ENCODE measurements at places on chromosomes 16 and 17.

DNA sequence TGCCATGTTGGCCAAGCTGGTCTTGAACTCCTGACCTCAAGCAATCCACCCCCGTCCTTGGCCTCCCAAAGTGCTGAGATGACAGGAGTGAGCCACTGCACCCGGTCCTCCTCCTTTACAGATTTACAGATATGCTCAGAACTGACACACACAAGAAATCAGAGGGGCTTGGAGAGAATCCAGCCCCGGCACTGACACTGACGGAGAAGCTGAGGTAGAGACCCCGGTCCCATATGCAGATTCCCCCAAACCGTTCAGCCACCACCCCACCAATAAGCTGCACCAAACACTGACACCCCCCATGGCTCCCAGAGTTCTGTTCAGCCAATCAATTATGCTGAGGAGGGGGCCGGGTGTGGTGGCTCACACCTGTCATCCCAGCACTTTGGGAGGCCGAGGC, 141.1 kb upstream of the RPH3AL start:
- no peak for DNase-seq

DNA sequence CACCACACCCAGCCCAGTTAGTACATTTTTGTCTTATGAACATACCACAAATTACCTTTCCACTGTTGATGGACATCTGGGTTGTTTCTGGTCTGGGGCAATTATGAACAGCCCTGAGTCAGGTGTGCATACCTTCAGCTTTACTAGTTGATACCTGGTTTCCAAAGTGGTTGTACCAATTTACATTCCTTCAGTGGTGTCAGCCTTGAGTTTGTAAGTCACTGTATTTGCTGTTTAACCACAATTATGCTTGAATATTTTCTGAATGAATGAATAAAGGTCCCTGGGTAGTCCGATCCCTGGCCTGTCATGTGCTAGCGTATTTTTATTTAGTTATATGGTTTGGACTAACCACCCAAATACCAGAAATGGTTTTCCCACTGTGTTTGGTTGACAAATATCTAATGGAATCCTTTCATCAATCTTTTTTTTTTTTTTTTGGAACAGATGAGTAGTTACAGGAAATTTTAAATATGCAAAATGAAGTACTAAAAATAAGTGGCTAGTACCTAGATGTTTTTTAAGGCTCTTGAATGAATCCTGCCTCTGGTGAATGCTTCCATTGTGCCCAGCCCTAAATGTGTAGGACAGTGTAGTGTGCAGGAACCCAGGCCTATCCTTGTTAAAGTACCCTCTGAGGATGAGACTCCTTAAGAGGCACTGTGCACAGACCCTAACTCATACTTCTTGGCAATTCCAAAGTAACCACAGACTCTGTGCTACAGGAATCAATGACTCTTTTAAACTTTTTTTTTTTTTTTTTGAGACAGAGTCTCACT, 3.7 kb downstream of the DUSP14 start:
- DNase-seq = no peak

- no peak for DNase-seq
These were observed 23.0 kb downstream of the VAC14 start for GRCh38 chr16:70777973-70778406.

DNA sequence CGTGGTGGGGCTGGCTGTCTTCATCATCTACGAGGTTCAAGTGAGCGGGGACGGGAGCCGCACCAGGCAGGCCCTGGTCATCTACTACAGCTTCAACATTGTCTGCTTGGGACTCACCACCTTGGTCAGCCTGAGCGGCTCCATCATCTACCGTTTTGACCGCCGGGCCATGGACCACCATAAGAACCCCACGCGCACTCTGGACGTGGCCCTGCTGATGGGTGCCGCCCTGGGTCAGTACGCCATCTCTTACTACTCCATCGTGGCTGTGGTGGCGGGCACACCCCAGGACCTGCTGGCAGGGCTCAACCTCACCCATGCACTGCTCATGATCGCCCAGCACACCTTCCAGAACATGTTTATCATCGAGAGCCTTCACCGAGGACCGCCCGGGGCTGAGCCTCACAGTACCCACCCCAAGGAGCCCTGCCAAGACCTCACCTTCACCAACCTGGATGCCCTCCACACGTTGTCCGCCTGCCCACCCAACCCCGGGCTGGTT, 5.1 kb upstream of the OTOP3 start:
- no peak for DNase-seq

GRCh38 chr17:1909985-1910384, 80.2 kb downstream of the RPA1 start:
- DNase-seq = no peak

- no peak for DNase-seq
These were observed 43.8 kb upstream of the TOB1 start for GRCh38 chr17:50909765-50910605.

- DNase-seq = no peak
These were observed 7.1 kb downstream of the GRB7 start for GRCh38 chr17:39744836-39745215.

DNA sequence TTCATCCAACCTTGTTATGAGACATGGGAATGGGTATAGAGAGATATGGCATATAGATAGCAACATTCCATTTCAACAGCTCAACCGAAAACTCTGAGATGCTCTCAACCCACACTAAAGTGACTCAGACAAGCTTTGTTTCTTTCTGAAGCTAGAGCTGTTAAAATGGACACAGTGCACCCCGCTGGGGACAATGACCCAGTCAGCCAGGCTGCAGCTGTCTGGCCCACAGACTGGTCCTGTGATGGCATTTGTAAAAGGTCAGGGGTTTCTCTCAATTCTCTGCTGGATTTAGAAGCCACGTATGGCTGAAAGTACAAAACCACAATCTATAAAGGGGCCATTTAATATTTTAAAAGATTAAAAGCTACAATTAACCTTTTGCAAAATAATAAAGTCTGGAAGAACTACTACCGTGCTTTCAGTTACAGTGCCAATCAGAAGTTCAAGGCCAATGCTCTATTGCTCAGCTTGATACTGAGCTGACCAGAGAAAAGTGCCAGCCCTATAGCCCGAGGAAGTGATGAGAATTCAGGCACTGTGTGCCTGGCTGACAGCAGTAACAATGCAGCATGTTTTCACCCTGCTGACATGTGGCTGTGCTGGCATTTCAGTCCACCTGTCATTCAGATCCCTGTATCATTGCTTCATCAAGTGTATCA, 60.2 kb downstream of the TEX2 start:
- DNase-seq = no peak

DNA sequence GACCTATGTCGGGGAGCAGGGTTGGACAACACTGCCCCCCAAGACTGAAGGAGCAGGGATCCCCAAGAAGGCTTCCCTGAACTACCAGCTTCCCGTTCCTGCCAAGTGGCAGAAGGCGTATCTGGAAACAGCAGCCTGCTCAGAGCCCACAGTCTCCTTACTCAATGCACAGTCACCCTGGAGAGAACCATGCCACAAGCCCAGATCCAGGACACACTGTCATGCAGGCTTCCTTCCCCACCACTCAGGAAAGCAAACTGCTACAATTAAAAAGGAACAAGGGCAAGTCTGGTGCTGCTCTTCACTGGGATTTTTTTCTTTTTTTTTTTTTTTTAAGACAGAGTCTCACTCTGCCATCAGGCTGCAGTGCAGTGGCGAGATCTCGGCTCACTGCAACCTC, 8.2 kb downstream of the WDR45B start:
- no peak for DNase-seq

GRCh38 chr17:73711184-73711583, 66.9 kb upstream of the SDK2 start:
- DNase-seq = no peak

DNA sequence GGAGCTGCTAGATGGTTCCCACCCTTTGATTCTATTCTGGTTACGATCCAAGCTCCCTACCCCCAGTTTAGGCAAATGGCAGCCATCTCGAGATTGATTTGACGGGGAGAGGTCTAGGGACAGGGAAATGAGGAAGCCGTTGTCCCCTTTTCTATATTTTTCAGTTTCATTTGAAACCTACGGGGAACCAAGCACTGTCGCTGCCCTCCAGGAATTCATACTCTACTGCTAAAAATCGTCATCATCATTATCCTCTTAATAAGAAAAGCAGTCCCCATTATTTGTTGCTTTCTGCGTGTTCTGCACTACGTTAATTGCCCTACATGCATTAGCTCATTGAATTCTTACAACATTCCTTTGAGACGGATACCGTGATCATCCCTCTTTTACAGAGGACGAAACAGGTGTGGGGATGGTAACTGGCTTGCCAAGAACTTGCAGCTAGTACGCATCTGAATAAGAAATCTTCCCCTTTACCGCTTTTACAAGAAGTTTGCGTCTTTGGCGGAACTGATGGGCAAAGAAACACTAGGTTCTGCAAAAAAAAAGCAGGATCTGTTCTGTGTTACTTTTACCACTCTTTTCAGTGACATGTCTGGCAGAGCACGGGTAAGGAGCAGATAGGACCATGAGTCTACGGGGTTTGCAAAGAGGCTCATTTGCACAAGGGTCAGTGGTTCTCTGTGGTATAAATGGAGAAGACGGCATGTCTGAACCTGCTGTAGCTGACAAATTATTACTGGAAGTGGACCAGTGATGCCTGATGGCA, 1.1 kb downstream of the CCP110 start:
- no peak for DNase-seq

GRCh38 chr16:17481736-17482135, 11.0 kb upstream of the XYLT1 start:
- no peak for DNase-seq

- no peak for DNase-seq
These were observed 1.5 kb upstream of the PPP1R1B start for GRCh38 chr17:39625198-39625785.

DNA sequence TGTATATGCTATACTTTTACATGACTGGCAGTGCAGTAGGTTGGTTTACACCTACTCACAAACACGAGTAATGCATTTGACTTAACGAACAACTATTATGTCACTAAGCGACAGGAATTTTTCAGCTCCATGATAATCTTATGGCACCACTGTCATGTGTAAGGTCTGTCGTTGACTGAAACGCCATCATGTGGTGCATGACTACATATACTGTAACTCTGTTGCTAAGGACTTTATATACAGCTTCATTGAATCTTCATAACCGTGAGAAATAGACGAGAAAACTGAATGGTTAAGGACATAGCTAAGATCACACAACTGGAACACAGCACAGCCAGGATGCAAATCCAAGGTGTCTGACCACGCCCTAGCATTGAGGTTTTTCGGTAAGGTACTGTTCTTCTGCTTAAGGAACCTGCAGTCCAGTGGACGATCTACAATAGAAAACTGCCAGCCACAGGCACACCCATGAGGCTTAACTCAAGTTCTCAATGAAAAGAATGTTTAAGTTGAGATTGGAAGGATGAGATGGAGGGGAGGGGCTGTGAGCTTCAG, 3.3 kb downstream of the CFAP20 start:
- no peak for DNase-seq

- no peak for DNase-seq
These were observed 99.2 kb upstream of the ZNF750 start for GRCh38 chr17:82938873-82939620.

- DNase-seq = no peak
These were observed 36.7 kb downstream of the SMG6 start for GRCh38 chr17:2266865-2267228.

DNA sequence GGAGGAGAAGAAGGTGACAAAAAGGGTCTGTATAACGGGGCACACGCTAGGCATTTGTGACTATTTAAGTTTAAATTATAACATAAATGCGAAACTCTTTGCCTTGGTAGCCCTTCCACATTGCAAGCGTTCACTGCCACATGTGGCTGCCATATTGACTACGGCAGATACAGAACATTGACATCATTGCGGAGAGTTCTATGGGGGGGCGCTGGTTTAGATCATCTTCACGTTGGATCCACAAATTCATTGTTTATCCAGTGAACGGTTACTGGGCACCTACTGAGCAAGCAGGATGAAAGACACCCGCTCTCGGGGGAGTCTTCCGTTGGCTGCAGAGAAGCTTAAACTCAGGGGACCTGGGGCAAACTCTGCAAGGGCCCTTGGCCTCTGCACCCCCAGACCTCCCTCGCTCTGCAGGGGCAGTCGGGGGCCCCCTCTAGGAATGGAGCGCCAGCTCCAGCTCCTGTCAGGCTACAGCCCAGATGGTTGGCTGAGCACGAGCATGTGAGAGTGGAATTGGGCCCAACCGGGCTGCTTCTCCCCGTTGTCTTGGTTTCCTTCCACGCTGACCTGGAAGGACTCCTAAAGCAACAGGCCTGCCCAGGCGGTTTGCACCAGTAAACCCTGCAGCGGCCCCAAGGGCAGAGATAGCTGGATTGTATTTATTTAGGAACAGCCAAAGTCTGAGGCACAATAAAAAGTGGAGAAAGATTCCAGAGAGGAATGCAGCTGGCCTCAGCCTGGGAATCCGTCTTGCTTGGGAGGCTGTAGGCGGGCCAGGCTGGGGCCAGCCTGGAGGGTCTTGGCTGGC, 172.2 kb downstream of the SEC14L1 start:
- DNase-seq = no peak

- DNase-seq = no peak
These were observed 37.6 kb downstream of the FTO start for GRCh38 chr16:53741546-53741945.

DNA sequence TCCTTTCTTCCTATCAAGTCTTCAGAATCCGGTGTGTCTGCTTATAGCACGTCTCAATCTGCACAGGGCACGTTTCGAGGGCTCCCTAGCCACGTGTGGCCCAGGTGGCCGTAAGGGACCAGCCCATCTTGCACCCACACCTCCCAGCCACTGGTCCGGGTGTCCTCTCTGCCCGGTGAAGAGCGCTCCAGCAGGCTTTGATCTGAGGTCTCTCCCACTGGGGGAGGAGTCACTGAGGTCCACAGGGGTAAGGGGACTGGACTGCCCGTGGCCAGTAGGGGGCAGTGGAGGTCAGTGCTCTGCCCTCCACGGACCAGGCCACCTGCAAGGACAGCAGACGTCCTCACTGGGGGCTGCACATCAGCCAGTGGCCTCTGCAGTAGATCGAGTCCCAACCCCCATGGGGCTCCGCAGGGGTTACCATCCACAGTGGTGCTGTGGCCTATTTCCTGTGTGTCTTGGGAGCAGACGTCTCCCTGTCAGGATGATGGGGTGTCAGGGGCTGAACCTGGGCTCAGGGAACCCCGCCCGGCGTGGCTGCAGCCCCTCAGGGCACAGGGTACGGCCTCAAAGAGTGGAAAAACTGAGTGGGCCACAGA, 204.1 kb upstream of the CIBAR2 start:
- peak; percentile 74 for DNase-seq

DNA sequence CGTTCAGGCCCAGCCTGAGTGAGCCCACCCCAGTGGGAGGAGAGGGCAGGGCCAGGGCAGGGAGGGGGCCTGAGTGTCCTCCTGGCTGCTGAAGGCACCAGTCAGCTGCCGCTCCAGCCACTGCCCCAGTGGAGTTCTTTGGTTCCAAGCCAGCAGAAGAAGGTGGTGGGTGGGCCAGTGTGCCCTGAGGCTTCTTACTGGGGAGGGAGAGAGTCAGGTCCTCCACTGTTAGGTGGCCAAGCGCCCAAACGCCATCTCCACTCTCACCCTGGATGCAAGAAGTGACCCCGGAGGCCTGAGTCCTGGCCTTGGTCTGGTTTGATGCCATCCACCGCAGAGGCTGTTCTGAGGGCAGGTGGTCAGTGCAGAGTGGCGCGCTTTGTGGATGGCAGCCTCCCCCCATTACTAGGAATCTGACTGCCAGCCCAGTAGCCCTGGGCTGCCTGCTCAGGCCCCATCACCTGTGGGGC, 2.2 kb downstream of the RNF213 start:
- DNase-seq = no peak

GRCh38 chr16:70454222-70455034, at the start of gene FCSK:
Gene FCSK (plus strand): TSS chr16:70454595. CDS start chr16:70463191, 8,596 bp downstream.
- peak; percentile 86 for DNase-seq

All from GM12891 (cell line).